SJCRH30 (cell line): ENCODE measurements at places on chromosomes 13 and 19. TPM values are rescaled to one million over a fixed set of nuclear protein-coding genes. Genes with fewer than 3 reads are reported as not detected.

- DNase-seq = no peak
Observed at GRCh38 chr13:84741253-84741652, 859.0 kb upstream of the SLITRK1 start.

- no peak for DNase-seq
Observed at GRCh38 chr13:36068991-36069390, 62.2 kb downstream of the DCLK1 start.

DNA sequence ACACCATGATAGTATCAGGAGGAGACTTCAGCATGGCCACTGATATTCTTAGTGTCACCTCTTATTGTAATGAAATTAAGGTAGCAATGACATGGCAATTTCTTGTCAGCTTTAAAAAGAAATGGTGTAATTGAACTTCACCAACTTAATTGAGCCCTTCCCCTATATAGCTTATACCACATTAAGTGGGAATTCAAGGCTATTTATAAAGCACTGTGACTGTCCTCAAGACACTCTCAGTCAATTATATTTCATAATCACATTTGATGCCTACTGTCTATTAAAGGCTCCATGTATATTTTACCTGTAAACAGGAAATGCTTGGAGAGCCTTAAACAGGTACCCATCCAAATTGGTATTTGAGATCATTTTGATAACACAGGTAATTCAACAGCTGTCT is 28.3 kb downstream of the KLF12 start:
- no peak for DNase-seq

- DNase-seq = no peak
Observed at GRCh38 chr13:23723471-23723870, 153.3 kb downstream of the TNFRSF19 start.

RASAL3 gene
- 0.12 TPM in 1 of 2 replicates, not detected in the other for total RNA-seq

DNA sequence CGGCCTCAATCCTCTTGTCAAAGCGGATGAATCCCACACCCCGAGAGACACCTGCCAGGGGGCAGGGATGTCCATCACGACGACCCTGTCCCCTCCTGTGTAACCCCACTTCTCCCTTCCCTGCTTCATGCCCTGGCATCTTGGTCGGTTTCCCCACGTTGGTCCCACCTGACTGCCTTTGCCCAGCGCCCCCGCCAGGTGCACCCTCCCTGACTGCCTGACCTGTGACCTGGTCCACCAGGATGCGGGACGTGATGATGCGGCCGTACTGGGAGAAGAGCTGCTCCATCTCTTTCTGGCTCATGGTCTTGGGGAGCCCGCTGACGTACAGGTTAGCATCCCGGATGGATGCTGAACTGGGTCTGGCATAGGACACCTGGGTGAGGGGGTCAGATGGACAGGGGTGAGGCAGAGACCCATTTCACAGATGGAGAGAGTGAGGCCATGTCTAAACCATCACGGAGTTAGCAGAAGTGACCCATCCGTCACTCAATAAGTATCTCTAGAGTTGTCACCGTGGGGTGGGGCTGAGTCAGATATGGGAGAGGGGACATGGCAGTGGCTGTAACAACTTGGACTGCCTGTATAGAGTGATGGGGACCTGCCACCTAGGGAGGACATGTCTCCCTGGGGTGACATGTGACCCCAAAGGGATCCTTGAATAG is 22.5 kb downstream of the ELAVL3 start:
- no peak for DNase-seq

DNA sequence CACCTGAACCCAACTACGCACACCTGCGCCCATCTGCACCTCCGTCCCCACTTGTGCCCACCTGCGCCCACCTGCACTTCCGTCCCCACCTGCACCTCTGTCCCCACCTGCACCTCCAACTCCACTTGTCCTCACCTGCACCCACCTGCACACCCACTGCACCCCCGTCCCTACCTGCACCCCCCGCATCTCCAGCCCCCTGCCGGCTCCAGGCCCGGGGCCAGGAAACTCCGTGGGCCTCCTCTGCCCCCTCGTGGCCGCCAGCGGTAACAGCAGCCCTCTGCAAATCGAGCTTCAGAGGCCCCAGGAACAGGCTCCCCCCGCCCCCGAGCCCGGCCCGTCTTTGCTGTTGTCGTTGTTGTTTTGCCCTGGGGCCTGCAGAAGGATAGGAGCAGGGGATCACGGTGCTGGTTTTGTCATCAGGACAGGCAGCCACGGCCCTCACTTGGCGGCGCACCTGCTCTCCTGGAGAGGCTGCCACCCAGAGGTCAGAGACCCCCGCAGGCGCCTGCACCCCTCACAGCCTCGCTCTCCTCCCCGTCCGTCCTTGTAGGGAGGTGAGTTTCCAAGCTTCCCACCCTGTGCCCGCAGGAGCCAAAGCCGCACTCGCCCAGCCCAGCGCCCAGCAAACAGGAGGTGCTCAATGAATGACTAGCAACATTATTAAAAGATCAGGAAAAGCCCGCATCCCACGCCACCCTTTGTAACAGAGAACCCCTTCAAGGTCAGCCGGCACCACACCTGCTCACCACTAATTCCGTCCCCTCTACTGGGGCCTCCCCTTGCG is 65.4 kb downstream of the GNG7 start:
- DNase-seq = peak; percentile 58

- DNase-seq = no peak
Observed at GRCh38 chr13:77508959-77509620, 26.4 kb upstream of the SCEL start.

- no peak for DNase-seq
Observed at GRCh38 chr19:40990972-40991381, at the start of gene CYP2B6. CYP2B6 (plus strand) TSS chr19:40991282; CDS start chr19:40991306, 24 bp downstream.

- DNase-seq = no peak
Observed at GRCh38 chr13:109093998-109094397, 464.6 kb downstream of the MYO16 start.

DNA sequence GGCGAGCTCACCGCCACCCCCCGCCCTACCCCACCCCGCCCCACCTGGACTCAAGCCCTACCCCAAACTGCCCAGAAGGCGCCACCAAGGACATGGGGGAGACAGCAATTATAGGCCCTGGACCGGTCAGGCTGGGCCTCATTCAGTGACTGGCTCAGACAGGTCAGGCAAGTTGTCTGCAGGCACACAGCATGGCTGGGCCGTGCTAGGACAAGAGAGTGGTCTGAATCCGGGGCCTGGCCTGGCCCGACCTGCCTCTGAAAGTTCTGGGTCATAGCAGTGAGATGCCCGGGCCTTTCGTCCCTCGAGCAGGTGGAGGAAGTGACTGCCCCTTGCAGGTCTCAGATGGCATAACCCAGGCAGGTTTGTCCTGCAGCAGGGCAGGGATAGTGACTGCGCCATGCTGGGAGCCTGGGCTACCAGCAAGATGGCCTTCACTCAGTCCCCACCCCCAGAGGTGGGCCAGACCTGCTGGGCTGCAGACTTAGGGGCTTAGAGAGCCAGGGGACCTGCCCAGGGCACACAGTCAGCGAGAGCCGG is 21.0 kb downstream of the COMP start:
- DNase-seq = no peak

- peak; percentile 47 for DNase-seq
Observed at GRCh38 chr19:32372726-32373517, 27.5 kb downstream of the ZNF507 start.

- DNase-seq = peak; percentile 62
Observed at GRCh38 chr13:27130223-27130978, 41.2 kb downstream of the USP12 start.

ZNF317 gene
- total RNA-seq = 31.4 and 31.7 TPM in 2 replicates

- DNase-seq = no peak
Observed at GRCh38 chr13:40749327-40749726, 21.7 kb downstream of the MRPS31 start.

GRCh38 chr13:38868870-38869269 is 121.8 kb downstream of the STOML3 start:
- no peak for DNase-seq

- DNase-seq = no peak
Observed at GRCh38 chr13:77868717-77869116, 49.9 kb downstream of the EDNRB start.

KL gene
- not detected in 2 replicates for total RNA-seq

GRCh38 chr13:40178130-40178529 is 488.3 kb downstream of the FOXO1 start:
- no peak for DNase-seq

- peak; percentile 35 for DNase-seq
Observed at GRCh38 chr19:41366089-41366488, 2.1 kb upstream of the B9D2 start.

- DNase-seq = no peak
Observed at GRCh38 chr13:29884671-29885430, 34.4 kb upstream of the UBL3 start.

FEM1A gene
- total RNA-seq = 20.0 and 20.1 TPM in 2 replicates

GRCh38 chr19:46115396-46116106 is 8.9 kb downstream of the IGFL3 start:
- peak; percentile 9 for DNase-seq

DNA sequence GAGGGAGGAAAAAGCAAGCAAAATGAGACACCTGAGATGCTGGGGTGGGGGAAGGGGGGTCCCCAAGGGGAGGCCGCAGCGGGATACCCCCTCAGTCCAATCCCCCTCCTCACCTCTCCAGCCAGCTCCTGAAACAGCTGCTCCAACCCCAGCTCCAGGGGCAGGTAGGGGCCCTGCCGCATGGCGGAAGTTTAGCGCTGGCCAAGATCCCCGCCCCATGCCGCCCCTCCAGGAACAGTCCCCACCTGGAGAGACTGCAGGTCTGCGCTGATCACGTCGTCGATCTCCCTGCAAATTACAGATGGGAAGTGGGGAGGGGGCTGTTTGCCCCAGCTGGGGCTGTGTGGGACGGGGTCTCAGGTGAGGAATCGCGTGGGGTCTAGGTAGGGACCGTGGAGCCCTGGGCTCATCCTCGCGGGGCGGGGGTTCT is 9.0 kb downstream of the CAPN12 start:
- no peak for DNase-seq

DNA sequence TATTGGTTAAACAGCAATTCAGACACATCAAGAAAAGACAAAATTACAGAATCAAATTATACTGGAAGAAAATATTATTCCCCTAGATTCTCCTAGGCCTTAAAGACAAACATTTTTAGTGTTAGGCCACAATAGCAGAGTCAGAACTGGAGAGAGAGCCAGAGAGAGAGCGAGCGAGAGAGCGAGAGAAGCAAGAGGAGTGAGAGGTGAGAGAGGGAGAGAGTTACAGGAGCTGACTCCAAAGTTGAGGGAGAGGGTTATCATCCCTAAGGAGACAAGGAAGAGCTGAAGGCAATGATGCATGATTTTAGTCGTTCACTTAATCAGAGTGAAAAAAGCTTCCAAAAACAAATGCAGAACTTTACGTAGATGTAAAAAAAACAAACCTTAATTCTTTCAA is 20.2 kb upstream of the ZNF227 start:
- no peak for DNase-seq

GRCh38 chr13:25218019-25218418 is 45.9 kb upstream of the AMER2 start:
- no peak for DNase-seq

GRCh38 chr19:1407528-1408299 is at the start of gene DAZAP1:
DAZAP1 (plus strand) TSS chr19:1407586; CDS start chr19:1407774, 188 bp downstream.
- no peak for DNase-seq

ZNF331 gene
- 13.4 and 20.5 TPM in 2 replicates for total RNA-seq

- DNase-seq = no peak
Observed at GRCh38 chr19:38737281-38737865, 6.9 kb downstream of the CAPN12 start.
